ENCODE measurements at places on chromosomes 1 and 21. TPM values are rescaled to one million over a fixed set of nuclear protein-coding genes. Genes with fewer than 3 reads are reported as not detected.

The LCA5L gene
- 0.98 TPM for total RNA-seq

- DNase-seq = no peak
Observed at GRCh38 chr1:903721-904271, 19.9 kb upstream of the SAMD11 start.

The PTPRF gene
- 13.7 TPM for total RNA-seq

DNA sequence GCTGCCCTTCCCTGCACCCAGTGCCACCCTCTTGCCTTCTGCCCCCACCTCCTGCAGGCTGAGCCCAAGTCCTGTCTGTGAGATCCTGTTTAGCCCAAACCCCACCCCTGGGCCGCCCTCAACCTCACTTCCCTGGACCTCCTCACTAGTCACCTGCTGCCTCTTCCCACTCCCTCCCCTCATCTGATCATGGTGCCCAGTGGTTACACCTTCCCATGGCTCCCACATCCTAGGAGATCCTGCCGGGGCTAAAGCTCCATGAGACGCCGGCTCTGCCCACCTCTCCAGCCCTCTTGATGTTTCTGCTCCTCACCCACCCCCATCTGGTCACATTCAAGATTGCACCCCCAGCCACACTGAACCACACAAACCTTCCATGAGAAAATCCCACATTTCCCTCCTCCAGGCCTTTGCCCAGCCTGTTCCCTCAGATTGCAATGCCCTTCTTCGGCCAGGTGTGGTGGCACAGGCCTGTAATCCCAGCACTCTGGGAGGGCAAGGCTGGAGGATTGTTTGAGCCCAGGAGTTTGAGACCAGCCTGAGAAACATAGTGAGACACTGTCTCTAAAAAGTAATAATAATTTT lies 17.0 kb downstream of the TTC39A start:
- peak; percentile 47 for DNase-seq

GRCh38 chr21:21971384-21971783 lies 973.2 kb downstream of the NCAM2 start:
- peak; percentile 5 for DNase-seq

DNA sequence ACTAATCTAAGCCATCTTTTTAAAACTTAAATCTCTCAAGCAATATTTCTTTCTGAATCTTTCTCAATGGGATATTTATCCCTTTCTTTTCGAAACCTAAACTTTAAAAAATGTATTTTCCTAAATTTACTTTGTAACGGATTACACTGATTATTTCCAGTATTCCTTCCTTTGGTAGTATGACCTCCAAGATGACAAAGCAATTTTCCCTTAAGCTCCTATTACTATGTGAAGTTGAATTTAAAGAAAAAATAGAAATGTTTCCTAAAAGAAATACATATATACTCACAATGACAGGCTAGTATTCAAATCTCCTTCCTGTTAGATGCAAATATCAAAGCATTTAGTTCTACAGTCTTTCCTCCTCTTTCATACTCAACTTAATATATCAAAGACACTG lies 15.8 kb downstream of the SCAF4 start:
- DNase-seq = no peak
